ENCODE measurements at places on chromosomes 2 and 18.

GRCh38 chr2:204850581-204850980, 305.3 kb downstream of the PARD3B start:
- no peak for DNase-seq

GRCh38 chr2:196331851-196332250, 160.5 kb upstream of the STK17B start:
- DNase-seq = no peak

GRCh38 chr2:122636097-122636496, 880.6 kb downstream of the TSN start:
- no peak for DNase-seq

DNA sequence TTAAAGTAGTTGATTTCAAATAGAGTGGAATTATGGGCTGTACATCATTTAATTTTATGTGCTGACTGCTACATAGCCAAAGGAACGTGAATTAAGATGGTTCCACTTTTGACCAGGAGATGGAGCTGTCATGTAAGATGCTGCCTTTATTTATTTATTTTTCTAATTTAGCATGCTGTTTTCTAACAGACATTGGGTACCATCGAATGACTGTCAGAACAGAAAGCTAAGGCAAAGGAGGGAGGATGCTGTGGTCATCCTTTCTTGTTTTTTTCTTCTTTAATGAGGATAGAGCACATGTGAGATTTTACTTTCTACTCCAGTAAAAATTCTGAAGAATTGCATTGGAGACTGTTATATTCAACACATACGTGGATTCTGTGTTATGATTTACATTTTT, at the start of gene SCN2A:
Gene SCN2A, plus strand, starts transcription at position 185 of the 400 bp plus-strand sequence. CDS start 56,410 bp downstream, outside the sequence.
- no peak for DNase-seq

GRCh38 chr18:63550068-63550467, 7.9 kb downstream of the SERPINB12 start:
- DNase-seq = no peak

DNA sequence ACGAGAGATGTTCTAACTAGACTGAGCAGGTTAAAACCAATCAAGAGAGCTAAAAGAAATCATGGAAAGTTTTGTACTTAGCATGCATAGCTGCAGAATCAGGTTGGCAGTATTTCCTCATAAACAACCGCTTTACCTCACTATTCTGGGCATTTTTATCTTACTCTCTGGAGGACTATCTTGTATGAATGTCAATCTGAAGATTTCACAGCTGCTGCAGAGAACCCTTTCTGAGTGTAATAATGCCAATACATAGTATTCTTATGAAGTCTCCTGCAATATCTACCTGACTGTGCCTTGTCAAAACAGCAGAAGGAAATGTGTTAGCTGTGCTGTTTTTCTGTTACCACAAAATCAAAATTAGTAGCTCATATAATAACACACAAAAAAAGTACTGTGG, 705.9 kb upstream of the FSHR start:
- DNase-seq = no peak

GRCh38 chr2:145599756-145600155, 1079.8 kb upstream of the ZEB2 start:
- no peak for DNase-seq

DNA sequence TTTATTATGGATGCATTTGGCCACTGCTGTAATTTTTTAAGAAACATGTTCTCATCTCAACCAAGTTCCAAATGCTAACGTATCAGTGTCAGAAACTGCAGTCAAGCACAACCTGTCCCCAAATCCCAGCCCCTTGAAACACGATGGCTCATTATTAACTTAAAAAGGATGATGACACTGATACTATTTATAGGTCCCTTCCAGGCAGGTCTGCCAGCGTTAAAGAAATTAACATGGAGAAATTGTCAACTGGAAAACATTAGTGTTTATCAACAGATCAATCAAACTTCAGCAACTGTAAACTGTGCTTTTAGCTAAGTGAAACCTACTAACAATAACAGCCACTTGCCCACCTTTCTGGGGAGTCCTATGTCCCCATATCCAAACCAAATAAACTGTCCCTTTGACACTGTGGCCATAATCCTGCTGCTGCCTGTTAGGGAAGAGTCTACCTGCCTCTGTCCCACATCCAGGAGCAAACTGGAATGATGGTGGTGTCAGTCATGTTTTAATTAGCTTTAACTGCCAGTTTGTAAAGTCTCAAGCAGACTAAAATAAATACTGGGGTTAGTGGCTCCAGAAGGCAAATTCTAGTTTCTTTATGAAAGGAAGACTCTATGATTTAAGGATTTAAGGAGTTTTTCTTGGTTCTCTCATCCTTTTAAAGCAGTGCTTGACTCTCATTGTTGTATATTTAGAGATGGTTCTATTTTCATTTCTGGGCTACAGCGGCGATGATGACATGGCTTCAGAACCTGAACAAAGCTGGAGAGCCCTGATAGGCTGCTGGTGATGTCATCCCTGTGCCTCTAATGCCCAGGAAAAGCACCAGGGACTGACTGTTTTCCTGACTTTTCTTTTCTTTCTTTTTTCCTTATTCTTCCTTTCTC, 583.6 kb upstream of the PIK3C3 start:
- peak; percentile 22 for DNase-seq

DNA sequence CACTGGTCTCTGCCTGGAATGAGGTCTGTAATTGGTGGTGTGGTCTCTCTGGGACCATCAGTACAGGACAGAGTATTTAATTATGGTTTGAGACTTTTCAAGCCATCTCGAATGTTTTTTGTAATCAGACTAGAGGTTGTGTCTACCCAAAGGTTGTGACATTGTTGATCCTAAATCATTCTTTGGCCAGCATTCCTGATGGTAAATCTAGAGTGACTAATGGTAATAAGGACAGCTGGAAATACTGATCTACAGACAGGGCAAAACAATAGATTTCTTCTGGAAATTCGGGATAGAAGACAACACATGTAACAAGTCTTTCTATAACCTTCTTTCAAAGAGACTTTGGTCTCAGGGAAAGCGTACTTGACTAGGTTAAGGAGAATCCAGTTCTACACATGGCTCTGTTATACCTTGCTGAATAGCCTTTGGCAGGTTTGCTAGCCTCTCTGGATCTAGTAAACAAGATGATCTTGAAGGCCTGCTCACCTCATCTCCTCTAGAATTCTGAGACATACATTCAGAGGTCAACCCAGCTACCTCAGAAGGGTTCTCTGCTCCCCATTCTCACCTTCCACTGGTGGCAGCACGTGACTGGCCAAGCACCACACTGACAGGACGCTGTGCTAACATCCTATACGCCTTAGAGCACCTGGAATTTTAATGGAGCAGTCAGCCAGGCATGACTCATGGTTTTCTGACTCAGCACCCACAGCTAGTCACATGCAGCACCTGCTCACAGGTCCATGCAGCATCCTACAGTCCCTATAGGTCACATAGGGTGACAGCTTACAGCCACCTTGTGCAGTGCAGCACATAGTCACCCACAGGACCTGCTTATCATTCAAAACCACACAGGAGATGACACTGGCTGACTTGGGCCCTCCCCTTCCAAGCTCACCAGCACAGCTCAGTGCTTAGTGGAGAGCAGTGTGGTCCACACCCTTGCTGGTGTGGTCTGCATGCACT, 12.2 kb downstream of the PLB1 start:
- DNase-seq = peak; percentile 44

GRCh38 chr18:61926532-61926931, 33.7 kb upstream of the RNF152 start:
- DNase-seq = no peak
